SJCRH30 (cell line): ENCODE measurements at places on chromosomes 7 and 10. TPM values are rescaled to one million over a fixed set of nuclear protein-coding genes. Genes with fewer than 3 reads are reported as not detected.

GRCh38 chr10:1074052-1074747, 18.0 kb downstream of the WDR37 start:
- DNase-seq = no peak

GRCh38 chr7:71145906-71146901, 14.3 kb downstream of the GALNT17 start:
- DNase-seq = no peak

DNA sequence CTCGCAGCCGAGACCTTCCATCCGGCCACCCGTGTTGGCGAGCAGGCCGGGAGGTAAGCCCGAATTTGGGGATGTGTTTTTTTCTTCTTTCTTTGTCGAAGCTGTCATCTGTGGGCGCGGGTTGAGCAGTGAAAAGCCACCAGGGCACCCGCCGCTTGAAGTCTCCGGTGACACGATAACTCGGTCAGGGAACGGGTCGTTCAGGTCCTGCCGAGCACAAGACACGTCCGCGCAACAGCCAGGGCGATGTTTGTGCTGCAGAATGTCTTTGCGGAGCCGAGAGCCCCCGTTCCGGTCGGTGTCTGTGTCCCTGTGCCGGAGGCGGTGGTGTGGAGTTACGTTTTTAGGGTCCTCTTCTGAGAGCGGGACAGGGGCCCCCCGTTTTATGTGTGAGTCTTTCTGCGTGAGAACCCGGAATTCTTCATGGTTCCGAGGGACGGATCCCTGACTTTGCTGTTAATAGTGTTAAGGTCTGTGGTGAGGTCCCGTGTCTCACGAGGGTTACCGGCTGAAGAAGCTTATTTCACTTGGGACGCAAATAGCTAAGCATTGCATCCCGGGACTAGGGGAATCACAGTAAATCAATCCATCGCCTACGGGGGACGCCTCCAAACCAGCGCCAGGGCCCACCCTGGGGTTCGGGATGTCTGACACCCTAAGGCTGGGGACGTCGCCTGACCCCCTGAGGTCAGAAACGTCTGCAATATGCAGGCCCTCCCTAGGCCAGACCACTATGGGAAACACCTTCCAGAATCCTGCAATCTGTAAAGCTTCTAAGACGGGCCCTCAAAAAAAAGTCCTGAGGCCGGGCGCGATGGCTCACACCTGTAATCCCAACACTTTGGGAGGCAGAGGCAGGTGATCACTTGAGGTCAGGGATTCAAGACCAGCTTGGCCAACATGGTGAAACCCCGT, 99.5 kb downstream of the ELFN1 start:
- DNase-seq = no peak

DNA sequence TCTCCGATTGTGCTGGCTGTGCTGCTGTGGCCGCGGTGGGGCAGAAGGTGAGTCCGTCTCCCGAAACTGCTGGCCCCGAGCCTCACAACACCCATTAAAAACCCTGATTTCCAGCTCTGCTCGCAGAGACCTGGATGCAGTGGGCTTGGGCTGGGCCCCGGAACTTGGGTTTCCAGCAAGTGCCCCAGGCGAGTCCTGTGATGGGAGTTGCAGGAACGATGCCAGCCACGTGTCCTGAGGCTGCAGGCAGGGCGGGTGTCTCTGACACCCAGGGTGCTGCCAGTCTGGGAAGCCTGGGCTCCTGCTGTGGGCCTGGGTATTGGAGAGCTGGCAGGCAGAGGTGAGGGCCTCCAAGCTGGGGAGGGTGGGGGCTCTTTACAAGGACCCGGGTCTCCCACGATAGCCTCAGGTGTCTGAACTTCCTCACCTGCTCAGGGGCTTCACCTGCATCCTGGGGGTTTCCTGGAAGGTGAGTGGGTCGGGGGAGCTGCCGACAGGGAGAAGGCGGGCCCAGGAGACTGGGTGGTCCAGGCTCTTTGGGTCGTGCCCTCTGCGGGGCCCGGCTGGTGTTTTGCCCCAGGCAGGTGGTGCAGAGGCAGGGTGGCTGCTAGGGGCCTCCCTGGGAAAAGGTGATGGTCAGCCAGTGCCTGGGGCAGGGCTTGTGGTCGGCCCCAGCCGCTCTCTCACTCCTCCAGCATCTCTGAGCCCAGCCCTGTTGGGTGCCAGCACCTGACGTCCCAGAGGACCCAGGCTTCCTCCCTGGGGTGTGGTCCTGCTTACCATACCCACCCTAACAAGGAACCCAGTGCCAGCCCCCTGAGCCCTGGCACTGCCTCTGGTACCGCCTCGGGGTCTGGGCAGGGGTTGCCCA, 180.3 kb downstream of the DNAJB6 start:
- DNase-seq = no peak

DNA sequence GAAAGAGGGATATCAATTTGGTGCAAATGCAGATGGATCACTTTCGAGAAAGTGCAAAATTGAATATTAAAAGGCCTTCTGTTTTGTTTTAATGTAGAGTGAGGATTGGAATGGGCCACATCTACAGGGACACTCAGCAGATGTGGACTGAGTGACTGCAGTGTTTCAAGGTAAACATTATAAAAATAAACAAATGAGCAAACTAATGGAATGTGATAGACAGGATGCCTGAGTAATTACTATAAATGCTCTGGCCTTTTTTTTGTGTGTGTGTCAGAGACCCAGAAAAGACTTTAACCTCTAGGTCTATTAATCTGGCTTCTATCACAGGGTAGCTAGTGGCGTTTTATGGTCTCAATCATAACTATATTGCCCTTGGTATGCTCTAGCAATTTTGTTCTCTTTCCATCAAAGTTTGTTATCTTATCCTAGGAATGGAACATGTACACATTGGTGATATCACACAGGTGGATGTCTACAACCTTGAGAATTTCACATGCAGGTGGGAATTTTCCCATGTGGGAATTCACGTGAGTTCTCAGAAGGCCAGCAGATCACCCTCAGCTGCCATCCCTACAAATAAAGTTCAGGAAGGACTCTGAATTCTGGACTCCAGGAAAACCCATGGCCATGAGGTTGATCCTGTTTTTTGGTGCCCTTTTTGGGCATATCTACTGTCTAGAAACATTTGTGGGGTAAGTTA, at the start of gene CPA2:
Gene CPA2 (plus strand): TSS at position 606 of the 703 bp plus-strand sequence. CDS start 19 bp downstream, at position 625.
- no peak for DNase-seq

DNA sequence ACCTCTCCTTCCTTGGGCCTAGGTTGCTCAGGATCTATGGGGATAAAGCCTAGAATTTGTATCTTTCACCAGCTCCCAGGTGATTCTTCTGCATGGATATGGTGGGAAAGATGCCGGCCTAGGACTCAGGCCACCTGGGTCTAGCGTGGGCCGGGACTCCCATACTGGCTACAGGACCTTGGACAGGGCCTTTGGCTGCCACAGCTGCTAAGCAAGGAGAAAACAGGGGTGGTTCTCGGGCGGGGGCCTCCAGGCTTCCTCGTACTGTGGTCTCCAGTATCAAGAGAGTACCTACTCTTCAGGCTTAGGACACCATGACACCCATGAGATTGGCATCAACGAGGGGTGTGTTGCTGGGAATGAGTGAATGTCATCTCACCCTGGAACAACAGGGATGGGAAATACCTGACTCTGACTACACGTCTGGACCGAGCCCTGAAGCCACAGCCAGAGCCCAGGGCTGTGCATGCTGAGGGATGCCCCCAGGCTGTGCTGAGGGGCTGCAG, 120.3 kb upstream of the ADAM12 start:
- peak; percentile 27 for DNase-seq

GRCh38 chr10:33631991-33632390, 297.5 kb upstream of the NRP1 start:
- no peak for DNase-seq

DNA sequence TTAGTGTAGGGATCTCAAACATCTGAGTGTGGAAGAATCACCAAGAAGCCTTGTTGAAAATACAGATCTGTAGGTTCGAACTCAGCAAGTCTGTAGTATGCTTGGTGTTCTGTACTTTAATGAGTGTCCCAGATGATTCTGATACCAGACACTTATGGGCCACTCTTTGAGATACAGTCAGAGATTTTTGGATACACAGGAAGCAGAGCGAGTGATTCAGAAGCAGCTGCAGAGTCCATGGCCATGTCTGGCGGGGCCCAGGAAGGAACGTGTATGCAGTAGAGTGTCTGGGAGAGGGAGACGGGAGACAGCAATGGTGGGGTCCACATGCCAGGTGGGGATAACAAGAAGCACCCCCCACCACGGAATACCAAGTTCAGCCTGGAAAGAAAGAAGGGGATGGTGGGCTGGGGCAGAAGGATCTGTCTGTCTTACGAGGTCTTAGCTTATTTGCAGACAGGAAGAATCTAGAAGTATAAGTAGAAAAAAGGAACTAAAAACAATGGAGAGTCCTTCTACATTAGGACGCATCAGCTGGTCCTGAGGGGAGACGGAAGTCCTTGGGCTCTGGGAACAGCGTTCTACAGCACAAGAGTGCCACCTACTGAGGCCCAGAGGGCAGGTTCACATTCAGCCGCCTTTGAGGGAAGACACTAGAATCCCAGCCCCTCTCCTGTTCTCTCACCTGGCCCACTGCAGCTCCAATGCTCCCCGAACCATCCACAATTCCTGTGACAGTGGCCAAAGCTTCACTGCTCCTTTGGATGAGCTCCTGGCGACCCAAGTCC, 55.4 kb downstream of the SLC37A3 start:
- DNase-seq = peak; percentile 13

DNA sequence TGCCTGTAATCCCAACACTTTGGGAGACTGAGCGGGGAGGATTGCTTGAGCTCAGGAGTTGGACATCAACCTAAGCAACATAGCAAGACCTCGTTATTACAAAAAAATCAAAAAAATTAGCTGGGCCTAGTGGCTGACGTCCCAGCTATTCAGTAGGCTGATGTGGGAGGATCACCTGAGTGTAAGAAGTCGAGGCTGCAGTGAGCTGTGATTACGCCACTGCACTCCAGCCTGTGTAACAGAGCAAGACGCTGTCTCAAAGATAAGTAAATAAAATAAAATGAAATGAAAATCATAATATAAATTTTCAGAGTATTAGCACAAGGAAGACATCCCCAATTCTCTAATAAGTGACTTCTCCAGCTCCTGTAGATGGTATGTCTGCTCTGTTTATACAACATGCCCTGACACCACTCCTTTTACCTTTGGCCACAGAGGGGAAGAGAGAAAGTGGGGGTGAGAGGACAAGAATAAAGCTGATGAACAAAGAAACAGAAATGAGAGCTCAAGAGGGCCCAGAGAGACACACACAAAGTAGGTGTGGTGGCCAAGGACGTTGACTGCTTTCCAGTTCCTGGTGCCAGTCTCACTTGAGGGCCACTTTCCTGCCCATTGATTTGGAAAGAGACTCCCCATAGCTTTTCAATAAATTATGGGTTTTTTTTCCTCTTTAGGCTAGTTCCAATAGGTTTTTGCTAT, 62.9 kb downstream of the PTTG1IP2 start:
- no peak for DNase-seq

DNA sequence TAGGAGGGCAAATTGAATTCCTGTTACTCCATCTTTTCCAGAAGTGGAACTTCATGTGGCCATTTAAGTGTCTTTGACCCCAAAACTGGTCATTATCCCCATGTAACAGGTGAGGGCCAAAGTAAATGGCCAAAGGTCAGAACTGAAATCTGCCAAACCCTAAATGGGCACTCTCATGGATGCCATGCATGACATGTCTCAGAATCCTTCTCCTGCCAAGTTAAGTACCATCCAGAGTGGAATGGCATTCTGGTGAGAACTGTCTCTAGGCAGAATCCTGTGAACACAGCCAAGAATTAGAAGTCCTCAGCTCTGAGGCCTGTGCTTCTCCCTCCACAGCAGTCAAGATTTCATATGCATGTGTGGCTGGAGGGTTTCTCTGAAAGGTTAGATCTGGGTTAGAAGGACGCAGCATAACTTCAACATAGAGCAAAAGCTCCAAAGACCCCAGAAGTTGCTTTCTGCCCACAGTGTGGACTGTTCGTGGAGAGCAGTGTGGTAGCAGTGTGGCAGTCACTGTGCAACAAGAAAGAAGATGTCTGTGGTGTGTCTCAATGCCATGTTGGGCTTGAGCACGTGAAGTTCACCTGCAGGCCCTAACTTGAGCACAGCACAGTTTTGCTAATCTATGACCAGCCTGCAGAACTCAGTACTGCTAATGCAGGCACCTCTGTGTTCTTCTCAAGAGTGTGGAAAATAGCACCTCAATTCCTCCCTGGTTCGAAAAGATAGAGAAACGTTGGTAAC, 121.3 kb downstream of the ADCY1 start:
- DNase-seq = no peak

GRCh38 chr7:37728747-37729146, 45.2 kb downstream of the GPR141 start:
- no peak for DNase-seq

DNA sequence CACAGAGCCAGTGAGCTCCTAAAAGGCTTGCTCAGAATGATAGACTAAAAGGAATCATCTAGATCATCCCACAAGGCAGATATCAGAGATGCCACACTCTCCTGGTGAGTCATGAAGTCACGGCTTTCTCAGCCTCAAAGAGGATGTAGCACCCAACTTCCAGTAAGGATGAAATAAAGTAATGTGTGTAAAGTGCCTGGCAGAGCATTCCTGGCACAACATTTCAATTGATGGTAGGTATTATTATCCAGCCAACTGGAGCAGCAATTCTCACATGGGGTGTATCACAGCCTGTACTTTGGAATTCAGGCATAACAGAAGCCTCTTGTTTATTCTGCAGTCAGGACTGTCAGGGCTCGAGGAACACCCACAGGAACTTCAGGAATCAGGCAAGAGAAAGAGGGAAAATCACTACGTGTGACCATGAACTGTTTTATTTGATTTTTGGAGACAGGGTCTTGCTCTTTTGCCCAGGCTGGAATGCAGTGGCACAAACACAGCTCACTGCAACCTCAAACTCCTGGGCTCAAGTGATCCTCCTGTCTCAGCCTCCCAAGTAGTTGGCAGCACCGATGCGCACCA, 5.3 kb upstream of the NAT16 start:
- DNase-seq = no peak

GRCh38 chr10:10726101-10726500, 291.6 kb upstream of the CELF2 start:
- peak; percentile 4 for DNase-seq

GRCh38 chr7:135743907-135744731, 4.5 kb downstream of the FAM180A start:
- DNase-seq = no peak

DNA sequence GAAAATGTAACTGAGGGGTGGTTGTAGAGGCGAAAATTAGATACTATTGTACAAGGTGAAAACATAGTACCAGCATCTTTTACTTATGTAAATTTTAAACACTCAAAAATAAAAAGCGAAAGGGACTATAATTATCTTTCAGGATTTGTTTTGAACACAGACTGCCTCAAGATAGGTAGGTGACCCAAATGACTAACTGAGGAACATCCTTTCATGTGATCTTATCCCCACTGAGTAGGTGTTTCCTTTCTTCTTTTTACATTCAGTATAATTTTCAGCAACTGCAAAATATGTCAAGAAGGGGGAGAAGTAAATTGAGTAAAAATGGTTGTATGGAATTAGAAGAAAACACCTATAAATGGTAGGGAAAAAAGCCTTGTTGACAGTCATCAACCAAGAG, 236.7 kb downstream of the PHF14 start:
- DNase-seq = no peak

- peak; percentile 92 for DNase-seq
Measured at GRCh38 chr7:150329331-150330120, 6.2 kb upstream of the ACTR3C start.

GRCh38 chr10:125955766-125956165, 59.4 kb downstream of the FANK1 start:
- no peak for DNase-seq

The HKDC1 gene
- total RNA-seq = 0.06 and 0.08 TPM in 2 replicates

The SPDYE5 gene
- not detected in 2 replicates for total RNA-seq

The NME8 gene
- total RNA-seq = not detected in 2 replicates

The SLC13A4 gene
- total RNA-seq = 0.08 and 0.30 TPM in 2 replicates

The TMEM270 gene
- not detected in 2 replicates for total RNA-seq

The AGK gene
- total RNA-seq = 41.5 and 46.7 TPM in 2 replicates

The SCIN gene
- total RNA-seq = not detected in 2 replicates
